ENCODE measurements at places on chromosomes 2 and 18.

DNA sequence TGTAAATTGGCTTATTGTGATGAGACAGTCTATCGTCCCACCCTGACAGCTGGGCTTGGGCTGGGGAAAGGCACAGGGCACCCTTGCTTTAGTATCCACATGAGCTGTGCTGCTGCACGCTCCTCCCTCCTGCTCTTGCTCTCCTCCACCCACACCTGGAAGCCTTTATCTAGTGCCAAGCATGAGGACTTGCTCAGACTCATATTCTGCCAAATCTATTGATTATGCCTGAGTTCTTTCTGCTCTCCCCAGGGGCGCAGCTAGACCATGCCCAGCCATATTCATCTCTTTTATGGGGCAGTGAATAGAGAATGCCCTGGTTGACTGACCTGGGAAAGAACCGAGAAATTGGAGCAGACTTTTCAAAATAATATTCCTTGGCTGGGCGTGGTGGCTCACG lies 29.0 kb upstream of the DPYSL5 start:
- no peak for DNase-seq

DNA sequence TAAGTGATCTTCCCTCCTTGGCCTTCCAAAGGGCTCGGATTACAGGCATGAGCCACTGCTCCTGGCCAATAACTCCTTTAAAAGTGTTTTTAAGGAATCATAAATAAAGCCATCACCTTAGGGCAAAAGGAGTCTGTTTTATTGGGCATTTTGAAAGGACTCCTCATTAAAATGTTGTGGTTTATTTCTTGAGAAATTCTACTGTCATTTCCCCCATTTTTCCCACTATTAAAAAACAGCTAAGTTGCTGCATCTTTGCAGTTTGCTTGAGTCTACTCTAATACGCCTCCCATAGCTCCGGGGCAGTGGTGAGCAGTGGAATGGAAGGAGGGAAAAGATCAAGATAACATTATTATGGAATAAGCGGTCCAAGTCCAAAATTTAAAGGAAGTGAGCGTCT lies 293.2 kb downstream of the PIEZO2 start:
- DNase-seq = no peak

DNA sequence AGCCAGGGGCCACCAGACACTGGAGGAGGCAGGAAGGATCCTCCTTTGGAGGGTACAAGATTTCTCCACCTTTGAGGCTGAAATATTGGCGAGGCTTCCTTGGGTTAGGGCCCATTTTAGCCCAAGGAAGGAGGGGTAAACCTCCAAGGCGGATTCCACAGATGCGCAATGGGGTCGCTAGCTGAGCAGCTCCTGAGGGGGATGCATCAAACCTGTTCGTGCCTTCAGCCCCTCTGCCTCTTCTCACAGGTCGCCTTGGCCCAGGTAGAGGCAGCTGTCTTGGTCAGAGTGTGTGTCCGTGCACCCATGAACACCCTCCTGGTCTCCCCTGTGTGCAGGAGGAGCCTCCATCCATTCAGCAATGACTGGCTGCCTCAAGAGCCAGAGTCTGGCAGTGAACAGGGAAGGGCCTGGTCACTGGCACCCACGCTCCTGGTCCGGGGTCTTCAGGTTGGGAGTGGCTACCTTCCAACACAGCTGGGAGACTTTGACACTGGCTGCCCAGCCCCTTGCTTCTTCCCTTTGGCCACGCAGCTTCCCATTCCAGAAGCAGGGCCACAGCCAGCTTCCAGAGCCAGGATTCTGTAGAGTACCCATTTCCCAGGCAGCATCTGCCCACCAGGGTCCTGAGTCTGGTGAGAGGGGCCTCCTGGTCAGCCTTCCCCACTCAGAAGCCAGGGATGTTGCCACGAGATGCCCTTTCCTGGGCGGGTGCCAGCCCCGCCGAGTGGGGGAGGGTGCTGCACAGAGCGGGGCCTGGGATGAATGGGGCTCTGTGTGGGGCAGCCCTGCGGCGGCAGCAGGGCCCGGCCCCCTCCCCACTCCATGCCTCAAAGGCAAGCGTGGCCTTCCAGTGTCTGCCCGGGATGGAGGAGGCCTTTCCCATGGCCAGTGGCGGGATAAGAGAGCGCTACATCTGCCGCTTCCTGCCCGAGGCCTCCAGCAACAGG lies 95.8 kb upstream of the GPC1 start:
- no peak for DNase-seq

DNA sequence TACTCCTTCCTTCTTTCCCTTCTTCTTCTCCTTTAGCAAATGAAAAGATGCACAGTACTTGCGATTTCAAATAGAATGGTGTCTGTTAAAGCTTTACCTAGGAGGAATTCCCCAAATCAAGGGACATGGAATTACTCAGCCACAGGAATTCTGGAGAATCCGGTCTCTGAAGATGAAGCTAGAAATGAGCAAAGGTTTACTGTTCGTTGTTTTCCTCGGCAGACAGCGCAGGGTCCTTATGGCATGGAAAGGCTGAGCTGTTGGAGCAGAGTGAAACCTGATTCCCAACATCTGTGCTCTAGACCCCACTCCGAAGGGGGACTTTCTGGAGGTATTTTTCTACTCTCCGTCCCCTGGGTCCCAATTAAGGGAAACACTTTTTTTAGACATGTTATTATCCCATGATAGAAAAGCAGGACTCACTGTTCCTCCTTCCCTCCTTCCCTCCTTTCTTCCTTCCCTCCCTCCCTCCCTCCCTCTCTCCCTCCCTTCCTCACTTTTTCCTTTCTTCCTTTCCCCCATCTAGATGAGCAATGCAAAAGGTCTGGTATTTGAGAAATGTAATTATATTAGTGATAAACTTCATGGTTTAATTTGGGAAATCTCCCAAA lies 47.1 kb downstream of the CDCA7 start:
- DNase-seq = no peak

- peak; percentile 32 for DNase-seq
Observed at GRCh38 chr2:105576440-105577241, 168.1 kb upstream of the NCK2 start.
